ENCODE measurements at places on chromosomes 11 and 22.
A peak's percentile ranks its signal among the peaks of the same experiment; 100 is the strongest.

- peak; percentile 1 for DNase-seq
These were observed 500.3 kb upstream of the TENM4 start for GRCh38 chr11:79940974-79941735.

DNA sequence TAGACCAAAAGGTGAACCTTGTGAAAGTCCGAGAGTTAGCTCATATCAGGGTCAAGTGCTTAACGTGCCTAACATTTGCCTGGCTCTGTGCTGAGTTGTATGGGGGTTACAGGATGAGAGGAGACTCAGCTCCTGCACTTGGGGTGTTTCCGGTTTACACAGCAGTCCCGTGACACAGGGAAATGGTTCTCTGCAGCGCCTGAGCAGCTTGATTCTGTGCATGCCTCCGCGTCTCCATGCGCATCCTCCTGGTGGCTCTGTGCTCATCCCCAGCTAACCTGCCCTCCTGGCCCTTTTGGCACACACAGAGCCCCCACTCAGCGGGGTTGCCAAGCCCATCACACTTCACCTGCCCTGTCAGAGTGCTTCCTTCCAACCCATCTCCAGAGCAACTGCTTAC is 238.3 kb upstream of the TBCEL start:
- no peak for DNase-seq

DNA sequence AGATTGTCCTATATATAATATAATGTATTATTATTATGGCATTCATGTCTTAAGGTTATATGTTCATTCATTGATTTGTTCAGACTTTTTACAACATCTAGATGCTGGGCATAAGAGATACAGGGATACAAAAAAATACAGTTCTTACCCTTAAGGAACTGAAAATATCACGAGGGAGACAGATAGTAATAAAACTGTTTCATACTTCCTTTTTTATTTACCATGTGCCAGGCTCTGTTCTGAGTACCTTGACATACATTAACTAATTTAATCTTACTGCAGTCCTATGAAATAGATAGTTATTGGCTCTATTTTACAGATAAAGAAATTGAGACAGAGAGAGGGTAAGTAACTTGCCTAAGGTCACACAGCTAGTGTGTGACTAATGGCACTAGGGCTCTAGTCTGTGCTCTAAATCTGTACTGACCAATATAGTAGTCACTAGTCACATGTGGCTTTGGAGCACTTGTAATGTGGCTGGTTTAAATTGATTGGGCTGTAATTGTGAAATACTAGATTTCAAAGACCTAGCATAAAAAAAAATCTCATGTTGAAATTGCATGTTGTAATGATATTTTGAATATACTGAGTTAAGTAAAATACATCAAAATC is 21.3 kb downstream of the TRIM44 start:
- DNase-seq, result peak; percentile 58

DNA sequence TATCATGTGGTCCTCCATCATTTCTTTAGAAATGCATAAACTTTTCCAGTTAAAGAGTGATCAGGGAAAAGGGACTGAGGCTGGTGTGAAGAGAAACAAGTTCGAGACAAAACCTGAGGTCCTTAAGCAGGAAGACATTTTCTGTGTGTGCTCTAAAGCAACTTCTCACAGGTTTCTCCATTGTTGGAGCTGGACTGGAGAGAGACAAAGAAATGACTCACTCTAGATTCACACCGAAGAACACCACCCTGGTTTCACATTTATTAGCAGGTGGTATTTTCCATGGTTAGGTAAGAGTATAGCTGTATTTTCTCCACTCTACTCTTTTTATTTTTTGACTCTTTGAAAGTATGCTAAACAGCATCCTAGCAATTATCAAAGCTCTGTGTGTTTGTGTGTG is 736.4 kb downstream of the KCNA4 start:
- peak; percentile 39 for DNase-seq

DNA sequence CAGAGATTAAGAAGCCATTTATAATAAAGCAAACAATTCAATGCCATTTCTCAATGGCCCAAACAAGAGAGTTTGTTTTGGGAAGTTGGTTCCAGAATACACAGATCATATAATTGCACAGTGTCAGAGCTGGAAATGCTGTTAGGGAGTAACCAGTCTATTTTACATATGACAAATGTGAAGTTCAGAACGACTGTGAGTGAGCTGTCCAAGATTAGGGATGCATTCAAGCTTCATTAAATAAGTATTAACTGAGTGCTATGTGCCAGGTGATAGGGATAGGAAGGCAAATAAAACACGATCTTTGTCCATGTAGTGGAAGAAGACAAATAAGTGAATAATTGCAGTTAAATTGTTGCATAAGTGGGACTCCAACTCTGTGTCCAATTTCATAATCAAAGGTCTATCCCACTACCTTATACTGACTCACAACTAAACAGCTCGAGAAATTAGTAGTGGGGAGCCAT is 33.1 kb upstream of the PICALM start:
- peak; percentile 74 for DNase-seq

DNA sequence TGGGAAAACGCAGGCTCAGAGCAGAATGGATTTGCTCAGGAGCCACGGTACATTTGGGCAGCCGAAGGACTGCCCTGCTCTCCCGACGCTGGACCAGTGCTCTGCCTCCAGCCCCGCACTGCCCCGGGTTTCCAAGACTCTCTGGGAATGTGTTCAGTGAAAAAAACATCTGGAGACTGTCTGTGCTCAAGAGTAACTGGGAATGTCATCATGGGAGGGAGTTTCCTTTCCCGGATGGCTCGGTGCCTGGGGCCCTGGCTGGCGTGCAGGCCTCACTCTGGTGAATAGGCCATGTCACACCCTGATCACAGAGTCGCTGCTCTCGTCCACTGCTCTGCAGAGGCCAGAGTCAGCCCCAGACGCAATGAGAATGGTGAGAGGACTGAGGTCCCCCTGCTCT is 9.8 kb upstream of the APOL6 start:
- DNase-seq, result peak; percentile 92

DNA sequence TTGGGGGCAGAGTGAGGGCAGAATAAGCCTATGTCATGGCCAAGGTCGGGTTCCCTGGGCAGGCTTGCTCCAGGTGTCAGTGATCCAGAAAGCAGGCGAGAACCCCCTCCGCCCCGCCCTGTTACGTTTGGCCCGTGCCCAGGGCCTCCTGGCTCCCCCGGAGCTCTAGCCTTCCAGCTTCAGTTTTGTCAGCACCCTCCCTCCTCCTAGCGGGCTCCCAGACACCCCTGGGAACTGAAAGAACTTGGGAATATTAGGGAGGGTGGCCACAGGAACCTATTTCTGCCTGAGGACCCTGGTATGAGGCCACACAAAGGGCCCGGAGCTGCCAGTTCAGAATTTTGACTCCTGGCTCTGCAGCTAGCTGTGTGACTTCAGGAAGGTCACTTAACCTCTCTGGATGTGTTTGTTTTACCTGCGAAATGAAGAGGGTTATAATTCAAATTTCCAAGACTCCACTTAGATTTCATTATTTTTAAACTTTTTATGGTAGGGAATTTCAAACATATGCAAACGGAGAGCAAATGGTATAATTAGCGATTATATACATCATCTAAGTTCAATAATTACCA is 1.2 kb downstream of the TUBA8 start:
- DNase-seq, result no peak

GRCh38 chr11:73147771-73148681 is 5.9 kb upstream of the FCHSD2 start:
- DNase-seq, result no peak

DNA sequence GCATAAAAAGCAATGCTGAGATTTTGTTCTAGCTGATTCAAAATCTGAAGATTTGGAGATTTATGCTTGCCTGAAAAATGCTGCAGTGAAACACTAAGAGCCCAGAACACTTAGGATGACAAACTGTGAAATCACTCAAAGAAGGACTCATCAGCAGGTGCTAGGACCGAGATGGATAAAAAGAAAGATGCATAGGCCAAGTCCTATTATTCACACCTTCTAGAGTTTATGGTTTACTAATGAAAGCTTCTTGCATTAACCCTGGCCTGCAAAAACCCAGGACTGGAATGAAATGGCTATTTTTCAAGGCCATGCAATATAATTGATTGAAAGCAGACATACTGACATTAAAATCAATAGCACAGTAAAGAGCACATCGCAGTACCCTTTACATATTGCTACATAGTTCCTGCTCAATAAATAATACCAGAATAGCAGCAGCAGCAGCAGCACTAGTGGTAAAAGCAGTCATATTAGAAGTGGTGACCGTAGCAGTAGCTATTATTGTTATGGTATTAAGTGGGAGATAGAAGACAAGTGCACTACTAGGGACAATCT is 161.7 kb downstream of the RAB38 start:
- peak; percentile 18 for DNase-seq

- peak; percentile 64 for DNase-seq
These were observed 2.4 kb downstream of the MPST start for GRCh38 chr22:37021710-37022482.

GRCh38 chr22:43829904-43830851 is 18.1 kb upstream of the EFCAB6 start:
- DNase-seq, result peak; percentile 83

DNA sequence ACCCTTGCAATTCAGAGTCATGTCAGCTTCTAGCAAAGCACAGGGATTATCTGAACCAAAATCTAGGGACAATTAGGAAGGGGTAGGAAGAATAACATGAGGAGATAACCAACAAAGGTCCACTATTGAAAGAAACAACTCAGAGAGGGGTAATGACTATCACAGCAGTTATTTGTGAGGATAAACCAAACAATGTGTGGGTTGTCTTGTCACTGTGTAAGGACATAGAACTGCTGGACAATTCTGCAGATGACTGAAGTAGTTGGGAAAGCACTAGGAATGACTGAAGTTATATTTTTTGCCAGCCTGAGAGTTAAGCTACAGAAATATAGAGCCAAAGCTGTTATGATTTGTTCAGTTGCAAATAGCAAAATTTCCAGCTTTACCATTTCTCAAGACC is 858.4 kb upstream of the CCDC90B start:
- DNase-seq, result no peak

DNA sequence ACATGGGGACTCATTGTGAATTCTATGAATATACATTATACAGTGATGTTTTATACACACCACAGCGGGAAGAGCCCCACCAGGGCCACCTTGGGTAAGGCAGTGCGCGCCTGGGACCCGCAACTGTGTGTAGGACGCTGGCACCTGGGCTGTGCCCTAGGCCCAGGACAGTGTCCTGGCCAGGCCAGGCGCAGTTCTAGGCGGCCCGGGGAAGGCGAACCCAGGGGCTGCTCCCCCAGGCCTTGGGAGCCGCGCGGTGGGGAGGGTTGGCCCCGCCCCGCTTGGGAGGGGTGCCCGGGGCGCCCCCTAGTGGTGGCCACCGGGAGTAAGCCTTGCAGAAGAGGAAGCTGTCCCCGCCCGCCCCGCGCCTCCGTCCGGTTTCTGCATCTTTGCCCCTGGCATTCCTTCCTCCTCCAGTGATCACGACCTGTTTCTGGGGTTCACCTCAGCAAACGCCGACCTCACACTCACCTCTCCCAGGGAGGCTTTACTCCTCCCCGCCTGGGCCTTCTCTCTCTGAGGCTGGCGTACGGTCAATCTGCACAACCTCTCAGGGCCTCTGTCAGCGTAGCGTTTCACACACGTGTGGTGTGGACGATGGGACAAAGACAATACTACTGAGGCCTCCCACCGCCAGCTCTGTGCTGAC is 9.5 kb upstream of the EHD1 start:
- DNase-seq, result peak; percentile 76

- DNase-seq, result peak; percentile 5
These were observed 39.1 kb upstream of the LIPT2 start for GRCh38 chr11:74532501-74533246.

DNA sequence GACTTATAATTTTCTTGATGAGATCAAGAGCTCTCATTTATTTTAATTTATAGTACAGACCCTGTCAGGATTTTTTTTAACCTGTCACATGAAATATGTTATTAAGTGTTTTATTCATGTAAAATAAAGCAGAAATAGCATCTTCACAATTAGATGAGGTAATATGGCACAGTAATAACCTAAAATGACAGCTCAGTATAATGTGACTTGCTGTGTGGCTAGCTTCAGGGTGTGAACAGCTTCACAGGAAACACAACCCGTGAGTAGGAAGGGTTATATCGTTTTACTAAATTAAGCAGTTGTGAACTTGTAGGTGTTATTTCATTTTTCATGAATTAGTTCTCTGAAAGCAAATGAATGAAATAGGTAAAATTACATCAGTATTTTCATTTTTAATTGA is 366.9 kb upstream of the CHORDC1 start:
- no peak for DNase-seq

DNA sequence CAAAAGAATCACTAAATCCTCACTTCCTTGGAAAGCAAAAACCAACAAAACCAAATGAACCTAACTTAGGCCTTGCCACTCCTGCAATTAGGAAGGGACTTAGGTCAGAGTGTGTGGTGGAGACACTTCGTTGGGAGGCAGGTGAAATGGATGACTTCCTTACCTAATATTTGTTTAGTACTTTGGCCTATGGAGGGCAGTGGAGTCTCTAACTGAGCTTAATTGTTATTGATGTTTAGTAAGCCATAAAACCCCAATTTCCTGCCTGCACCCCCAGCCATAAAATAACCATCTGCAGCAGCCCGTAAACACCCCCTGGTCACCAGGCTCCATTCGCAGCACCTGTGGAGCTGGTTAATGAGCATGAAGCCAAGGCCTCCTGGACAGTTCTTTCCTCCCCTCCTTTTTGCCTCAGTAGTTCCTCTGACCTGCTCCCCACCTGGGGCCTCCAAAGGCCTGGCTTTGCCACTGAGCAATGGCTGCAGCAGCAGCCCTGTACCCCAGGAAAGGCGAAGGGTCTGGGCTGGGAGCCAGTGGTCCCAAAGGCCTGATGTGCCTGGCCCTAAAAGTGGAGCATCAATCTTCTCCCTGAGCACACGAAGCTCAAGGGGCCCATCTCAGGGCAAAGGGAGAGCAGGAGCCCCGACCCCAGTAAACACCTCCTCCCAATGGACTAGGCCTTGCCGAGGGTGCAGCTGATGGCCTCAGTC is 15.6 kb upstream of the SYT13 start:
- DNase-seq, result no peak

GRCh38 chr11:132332521-132332920 is 962.1 kb downstream of the NTM start:
- no peak for DNase-seq

GRCh38 chr11:98431463-98432359 is 589.0 kb upstream of the CNTN5 start:
- DNase-seq, result no peak

DNA sequence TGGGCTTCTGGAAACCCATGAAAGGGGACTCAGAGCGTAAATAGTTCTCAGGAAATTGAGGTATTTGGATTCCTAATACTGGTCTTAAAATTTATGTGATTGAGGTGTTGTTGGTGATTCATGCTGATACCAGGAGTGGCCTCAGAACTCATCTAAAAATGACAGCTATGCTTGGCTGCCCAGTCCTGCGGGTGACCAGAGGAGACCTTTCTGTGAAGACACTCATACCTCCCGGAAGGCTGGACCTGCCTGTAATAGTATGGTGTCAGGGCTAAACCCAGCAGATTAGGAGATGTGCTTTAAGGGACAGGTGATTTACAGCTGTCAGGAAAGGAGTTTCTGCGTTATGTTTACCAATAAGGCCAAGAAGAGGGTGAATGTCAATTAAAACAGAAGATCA is 29.9 kb downstream of the C11orf96 start:
- DNase-seq, result no peak

- DNase-seq, result peak; percentile 58
These were observed 9.6 kb downstream of the BACE1-AS start for GRCh38 chr11:117300773-117301172.

- DNase-seq, result no peak
These were observed 131.9 kb upstream of the MTNR1B start for GRCh38 chr11:92837595-92837994.
